ENCODE measurements at places on chromosomes 4 and X.

GRCh38 chr4:20443015-20443805 lies 191.5 kb downstream of the SLIT2 start:
- no peak for DNase-seq

DNA sequence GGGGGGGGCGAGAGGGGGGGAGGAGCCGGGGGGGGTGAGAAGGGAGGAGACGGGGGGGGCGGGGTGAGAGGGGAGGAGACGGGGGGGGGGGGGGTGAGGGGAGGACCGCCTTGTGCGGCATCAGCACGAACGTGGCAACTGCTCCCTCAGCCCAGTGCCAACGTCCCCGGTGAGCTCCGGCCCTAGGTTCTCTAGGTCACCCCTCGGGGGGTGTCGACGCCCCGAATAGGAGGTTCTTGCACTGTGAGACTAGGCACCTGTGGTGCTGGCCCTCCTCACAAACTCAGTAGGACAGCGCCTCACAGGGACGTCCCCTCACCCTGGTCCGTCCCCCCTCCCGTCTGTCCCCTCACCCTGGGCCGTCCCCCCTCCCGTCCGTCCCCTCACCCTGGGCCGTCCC lies 21.5 kb upstream of the GTPBP6 start:
- no peak for DNase-seq

DNA sequence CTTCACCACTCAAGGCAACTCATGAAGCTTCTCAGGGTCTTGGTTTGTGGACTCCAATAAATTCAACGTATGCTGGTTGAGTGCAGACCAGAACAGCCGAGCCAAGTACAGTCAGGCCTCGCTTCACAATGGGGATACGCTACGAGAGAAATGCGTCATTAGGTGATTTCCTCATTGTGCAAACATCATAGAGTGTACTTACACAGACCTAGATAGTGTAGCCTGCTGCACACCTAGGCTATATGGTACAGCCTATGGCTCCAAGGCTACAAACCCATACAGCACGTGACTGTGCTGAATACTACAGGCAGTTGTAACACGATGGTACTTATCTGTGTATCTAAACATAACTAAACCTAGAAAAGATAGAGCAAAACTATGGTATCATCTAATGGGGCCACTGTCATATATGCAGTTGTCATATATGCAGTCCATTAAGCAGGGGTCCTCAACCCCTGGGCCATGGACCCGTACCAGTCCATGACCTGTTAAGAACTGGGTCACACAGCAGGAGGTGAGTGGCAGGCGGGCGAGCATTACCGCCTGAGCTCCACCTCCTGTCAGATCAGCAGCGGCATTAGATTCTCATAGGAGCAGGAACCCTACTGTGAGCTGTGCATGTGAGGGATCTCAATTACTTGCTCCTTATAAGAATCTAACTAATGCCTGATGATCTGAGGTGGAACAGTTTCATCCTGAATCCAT lies 31.5 kb downstream of the RTL5 start:
- no peak for DNase-seq

- DNase-seq = no peak
Observed at GRCh38 chrX:63855896-63856295, 70.9 kb upstream of the ARHGEF9 start.

- DNase-seq = no peak
Observed at GRCh38 chr4:10656988-10657387, 27.6 kb downstream of the CLNK start.

DNA sequence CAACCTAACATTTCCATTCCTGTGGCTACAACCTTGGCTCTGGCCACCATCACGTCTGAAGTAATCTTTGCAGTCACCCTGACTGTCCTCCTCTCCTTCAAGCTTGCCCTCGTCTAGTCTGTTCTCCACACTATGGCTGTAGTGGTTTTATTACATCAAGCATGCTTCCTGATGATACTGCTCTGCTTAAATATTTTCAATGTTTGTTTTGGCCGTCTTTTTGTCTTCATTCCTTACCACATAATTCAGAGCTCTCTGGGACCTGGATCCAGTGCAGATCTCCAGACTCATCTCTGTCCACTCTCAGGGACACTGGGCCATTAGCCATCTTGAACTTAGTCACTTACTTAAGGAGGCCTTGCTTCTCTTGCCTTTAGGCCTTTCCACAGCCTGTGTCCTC lies 27.7 kb upstream of the FREM3 start:
- DNase-seq = no peak

DNA sequence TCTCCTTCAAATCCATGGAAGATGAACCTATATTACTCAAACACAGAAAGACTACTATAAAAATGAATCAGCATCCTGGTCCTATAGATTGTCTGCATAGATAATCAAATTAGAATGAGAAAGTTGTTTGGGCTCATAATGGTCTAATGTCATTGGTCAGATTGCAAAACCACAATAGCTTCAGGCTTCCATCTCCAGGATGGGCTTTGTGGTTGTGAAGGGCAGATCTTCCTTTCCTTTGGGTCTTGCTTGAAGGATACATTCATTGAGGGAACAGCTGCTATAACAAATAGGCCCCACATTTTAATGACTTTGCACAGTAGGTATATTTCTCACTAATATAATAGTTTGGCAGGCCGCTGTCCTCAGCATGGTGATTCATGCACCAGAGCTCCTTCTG lies 94.3 kb downstream of the REPS2 start:
- DNase-seq = no peak
